Vagina (tissue), 2 donors: ENCODE measurements at places on chromosomes 16 and 17.

- DNase-seq, result no peak
Observed at GRCh38 chr17:66675273-66675990, 159.5 kb upstream of the CACNG5 start.

DNA sequence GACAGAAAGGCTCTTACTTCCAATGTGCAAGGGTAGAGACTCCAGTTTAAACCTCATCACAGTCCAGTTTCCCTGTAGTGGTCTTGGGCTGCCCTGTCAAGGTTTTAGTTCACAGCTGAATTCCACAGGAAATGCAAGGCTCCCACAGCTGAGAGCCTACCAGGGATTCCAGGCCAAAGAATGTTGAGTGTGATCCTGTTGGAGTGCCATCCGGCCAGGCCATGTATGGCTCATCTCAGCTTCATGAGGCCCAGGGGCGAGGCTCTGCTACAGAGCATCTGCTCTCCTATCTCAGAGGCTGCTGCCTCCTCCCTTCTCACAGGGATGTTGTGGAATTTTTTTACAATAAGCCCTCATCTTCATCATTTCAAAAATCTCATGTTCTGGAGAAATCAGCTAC lies 239.8 kb upstream of the CCL2 start:
- DNase-seq, result no peak

GRCh38 chr17:49989518-49989880 lies 5.5 kb downstream of the DLX3 start:
- no peak for DNase-seq

DNA sequence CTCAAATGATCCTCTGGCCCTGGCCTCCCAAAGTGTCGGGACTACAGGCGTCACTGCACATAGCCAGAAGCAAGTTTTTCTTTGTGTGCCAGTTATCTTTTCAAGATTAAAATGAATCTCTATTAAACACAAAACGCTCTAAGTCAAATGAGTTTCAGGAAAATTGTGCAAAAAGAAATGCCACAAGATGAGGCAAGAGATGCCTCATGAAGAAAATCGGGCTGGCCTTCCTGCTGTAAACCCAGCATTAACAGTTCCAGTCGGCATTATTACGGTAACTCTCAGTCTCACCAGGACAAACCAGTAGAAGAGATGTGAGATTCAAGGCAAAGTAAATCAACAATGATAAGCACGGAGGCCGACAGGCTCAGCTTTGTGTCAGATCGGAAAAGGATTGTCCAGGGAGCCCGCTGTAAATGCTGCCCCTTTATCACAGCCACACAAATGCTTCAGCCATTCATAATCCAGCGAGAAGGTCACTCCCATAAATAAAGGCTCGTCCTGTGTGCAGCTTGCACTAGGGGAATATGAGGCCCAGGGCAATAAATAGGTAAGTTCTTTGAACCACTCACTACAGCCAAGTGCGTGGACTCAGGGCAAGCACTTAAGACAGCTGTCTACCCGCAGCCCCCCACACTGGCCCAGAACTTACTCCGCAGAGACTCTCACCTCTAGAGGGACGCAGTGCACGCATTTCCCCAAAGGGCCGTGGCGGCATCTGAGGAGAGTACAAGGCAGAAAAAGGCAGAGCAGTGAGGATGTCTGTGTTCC lies 27.2 kb downstream of the NPLOC4 start:
- DNase-seq, result no peak

GRCh38 chr17:41539071-41539492 lies 11.0 kb upstream of the KRT19 start:
- DNase-seq, result no peak

DNA sequence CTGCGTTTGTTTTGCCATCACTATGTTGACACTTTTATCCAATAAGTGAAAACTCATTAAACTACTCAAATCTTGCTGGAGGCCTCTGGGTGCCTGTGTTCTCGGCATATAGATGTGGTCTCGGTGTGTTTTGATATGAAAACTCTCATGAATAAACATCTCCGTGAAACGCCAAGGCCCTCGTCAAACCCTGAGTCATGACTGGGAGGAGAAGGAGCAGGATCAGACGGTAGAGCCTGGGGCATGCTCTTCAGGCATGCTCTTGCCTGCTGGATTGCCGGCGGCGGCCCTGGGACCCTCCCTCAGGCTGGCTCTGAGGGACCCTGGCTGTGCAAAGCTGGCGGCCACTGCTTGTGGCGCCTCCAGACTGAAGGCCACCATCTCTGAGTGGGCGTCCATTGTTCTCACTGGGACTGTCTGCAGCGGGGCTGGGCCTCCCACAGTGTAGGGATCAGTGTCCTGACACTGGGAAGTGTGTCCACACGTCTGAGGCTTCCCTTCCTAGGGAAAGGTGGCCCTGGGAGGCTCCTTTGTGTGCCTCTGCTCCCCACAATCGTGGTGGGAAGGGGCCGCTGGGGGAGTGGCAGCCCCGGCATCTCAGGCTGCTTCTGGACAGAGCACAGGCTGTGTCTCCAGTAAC lies 1.7 kb upstream of the NPB start:
- DNase-seq, result no peak

DNA sequence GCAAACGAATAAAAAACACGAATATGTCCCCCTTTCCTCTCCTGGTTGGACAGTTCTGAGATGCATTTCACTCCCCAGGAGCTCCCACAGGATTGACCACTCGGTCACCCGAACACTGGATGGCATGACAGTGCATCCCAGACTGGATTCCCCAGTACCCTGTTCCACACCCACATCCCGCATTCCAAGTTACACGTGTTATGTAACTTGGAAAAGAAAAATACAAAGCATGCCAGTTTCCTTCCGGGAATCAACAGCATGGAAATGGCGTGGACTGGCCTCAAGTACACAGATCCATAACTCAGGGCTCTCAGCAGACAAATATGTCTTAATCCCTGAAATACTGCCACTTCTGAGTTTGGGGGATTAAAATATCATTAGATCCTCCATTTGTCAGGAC lies 12.6 kb upstream of the KLHL36 start:
- no peak for DNase-seq

DNA sequence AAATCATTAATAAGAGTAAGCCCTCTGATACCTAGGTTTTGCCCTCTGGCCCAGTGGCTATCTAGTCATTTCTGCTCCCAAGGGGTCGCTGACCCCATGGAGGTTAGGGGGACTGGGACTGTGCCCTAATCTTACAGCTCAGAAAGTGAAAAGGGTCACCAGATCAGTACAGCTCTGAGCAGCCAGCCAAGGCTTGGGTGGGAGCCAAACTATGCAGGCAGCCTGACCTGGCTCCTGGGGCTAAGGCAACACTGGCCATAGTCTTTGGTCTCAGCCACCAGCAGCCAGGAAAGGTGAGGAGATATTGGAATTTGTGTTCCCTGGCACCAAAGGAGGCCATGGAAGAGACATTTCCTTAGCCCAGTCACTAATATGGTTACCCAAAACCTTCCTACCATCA lies 67.6 kb downstream of the ASIC2 start:
- no peak for DNase-seq
